ENCODE measurements at places on chromosomes 13 and 19.

- no peaks in the 10 kb centered on the region for H3K4me1 ChIP-seq
- H3K4me3 ChIP-seq = no peak overlapping the region
- H3K27ac ChIP-seq = no peak overlapping the region
- H3K36me3 ChIP-seq = no peaks in the 10 kb centered on the region
Measured at GRCh38 chr13:23966221-23966690, 69.0 kb upstream of the C1QTNF9B start.

- DNase-seq = no peak
- H3K27me3 ChIP-seq = no peaks in the 10 kb centered on the region
- H3K4me1 ChIP-seq = peaks cover 33% of the 10 kb centered on the region
- peaks cover 43% of the 10 kb centered on the region for H3K36me3 ChIP-seq
- peak overlapping the region; percentile 81 for H3K4me3 ChIP-seq
Measured at GRCh38 chr13:27252467-27252866, 1.1 kb downstream of the RPL21 start.

GRCh38 chr13:74287724-74288169 is 153.5 kb upstream of the KLF12 start:
- no peaks in the 10 kb centered on the region for H3K36me3 ChIP-seq
- H3K4me1 ChIP-seq = peaks cover 13% of the 10 kb centered on the region
- peak; percentile 77 for DNase-seq
- H3K27ac ChIP-seq = peak overlapping the region; percentile 33

GRCh38 chr19:49890349-49891311 is 6.1 kb downstream of the IL4I1 start:
- no peaks in the 10 kb centered on the region for H3K27me3 ChIP-seq
- no peaks in the 10 kb centered on the region for H3K36me3 ChIP-seq
- H3K27ac ChIP-seq = no peak overlapping the region
- H3K4me1 ChIP-seq = peaks cover 9% of the 10 kb centered on the region
- peak overlapping the region; percentile 53 for H3K4me3 ChIP-seq

All from psoas muscle (tissue), 8 donors.